ENCODE measurements at places on chromosomes 4 and X. TPM values are rescaled to one million over a fixed set of nuclear protein-coding genes. Genes with fewer than 3 reads are reported as not detected.

DNA sequence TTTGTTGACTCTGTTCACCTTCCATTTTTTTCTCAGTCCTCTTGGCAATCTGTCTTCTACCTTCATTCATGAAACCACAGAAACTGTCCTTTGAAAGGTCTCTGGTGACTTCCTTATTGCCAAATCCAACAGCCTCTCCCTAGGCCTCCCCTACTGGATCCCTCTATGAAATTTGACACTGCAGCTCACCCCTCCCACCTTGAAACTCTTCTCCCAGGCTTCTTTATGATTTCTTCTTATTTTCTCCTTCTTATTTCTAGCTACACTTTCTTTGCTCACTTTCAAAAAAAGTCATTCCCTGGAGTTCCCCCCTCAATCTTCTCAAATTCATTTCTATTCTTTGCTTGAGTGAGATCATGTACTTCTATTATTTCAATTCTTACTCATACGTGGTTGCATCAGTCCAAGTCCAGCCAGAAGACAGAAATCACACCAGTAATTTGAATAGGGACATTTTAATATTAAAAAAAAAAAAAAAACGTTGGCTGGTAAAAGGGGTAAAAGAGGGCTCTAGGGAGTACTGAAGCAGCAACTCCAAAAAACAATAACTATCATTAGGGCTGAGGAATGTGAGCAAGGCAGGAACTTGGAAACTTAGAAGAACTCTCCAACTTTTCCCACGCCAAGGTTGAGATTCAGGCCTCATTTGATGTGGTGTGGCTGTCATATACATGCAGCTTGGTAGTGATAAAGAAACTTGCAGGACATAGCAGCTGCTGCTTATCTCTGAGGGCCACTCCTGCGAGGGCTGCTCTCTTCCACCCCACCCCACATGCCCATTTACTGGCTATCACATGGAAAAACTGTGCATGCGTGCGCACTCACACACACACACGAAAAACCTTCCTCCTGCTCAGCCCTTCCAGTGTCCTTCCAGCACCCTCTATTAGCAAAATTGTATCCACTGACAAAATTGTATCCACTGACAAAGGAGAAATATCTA lies 169.8 kb upstream of the GALNT7 start:
- DNase-seq = no peak

DNA sequence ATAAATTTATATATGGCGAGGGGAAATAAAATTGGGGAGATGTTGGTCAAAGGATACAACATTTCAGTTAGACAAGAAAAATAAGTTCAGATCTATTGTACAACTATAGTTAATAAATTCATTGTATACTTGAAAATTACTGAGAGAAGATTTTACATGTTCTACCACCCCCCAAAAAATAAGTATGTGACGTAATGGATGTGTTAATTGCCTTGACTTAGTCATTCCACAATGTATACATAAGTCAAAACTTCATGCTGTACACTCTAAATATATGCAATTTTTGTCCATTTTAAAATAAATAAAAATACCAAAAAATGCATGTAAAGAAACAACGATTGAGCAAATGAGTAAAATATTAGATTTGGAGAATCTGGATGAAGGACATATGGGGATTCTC lies 1.8 kb downstream of the USP11 start:
- no peak for DNase-seq

- no peak for DNase-seq
Observed at GRCh38 chrX:45619290-45619689, 418.6 kb upstream of the DIPK2B start.

- DNase-seq = peak; percentile 84
Observed at GRCh38 chr4:69546134-69546765, 50.5 kb upstream of the UGT2B4 start.

The FHIP1A gene
- total RNA-seq = 3.4 TPM

The AMMECR1 gene
- 17.1 TPM for total RNA-seq
